ENCODE measurements at places on chromosomes 5 and 9. TPM values are rescaled to one million over a fixed set of nuclear protein-coding genes. Genes with fewer than 3 reads are reported as not detected.
A peak's percentile ranks its signal among the peaks of the same experiment; 100 is the strongest.

THOC3 gene
- total RNA-seq: 63.3 TPM

TYRP1 gene
- total RNA-seq: 0.80 TPM

GRCh38 chr9:107387409-107387808, 102.2 kb downstream of the KLF4 start:
- H3K36me3 ChIP-seq: no peaks in the 10 kb centered on the region
- H3K4me1 ChIP-seq: peaks cover 24% of the 10 kb centered on the region

DNA sequence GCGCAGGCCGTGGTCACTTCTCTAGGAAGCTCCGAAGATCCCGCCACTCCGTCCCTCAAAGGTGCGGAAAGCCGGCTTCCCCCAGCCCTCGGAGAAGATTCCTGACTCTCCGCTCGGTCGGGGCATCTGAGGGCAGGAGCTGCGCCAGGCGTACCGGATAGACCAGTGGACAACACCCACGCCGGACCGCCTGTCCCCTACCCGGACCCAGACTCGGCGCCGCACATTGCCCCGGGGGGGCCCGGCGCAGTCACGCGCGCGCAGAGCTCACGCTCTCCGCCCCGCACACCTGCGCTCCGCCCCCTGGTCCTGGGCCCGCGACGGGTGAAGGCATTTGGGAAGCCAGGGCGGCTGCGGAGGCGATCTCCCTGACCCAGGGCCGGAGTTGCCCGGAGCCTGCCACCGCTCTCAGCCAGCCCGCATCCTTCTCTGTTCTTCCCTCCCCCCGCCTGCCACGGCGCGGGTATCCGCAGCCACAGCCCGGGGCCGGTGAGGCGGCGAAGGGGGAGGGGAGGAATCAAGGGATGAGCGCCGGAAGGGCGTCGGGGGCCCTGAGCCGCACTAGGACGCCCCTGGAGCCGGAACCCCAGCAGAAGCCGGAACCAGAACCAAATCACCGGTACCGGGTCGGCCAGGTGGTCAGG, 448 bp downstream of the RELL2 start:
- no peaks in the 10 kb centered on the region for H3K27me3 ChIP-seq
- peak; percentile 10 for DNase-seq
- peaks cover 13% of the 10 kb centered on the region for H3K4me1 ChIP-seq

- no peak overlapping the region for H3K4me3 ChIP-seq
- no peak overlapping the region for H3K27ac ChIP-seq
- no peaks in the 10 kb centered on the region for H3K36me3 ChIP-seq
These were observed 37.0 kb downstream of the SYK start for GRCh38 chr9:90838581-90839154.

- H3K36me3 ChIP-seq: no peaks in the 10 kb centered on the region
- H3K27ac ChIP-seq: no peak within 1 kb of the TSS
- no peaks in the 10 kb centered on the region for H3K27me3 ChIP-seq
These were observed at the start of gene SLCO4C1 for GRCh38 chr5:102296178-102296817. TSS of gene SLCO4C1 (minus strand) at chr5:102296284. CDS start at chr5:102296262, 22 bp downstream.

- H3K4me1 ChIP-seq: no peaks in the 10 kb centered on the region
- DNase-seq: no peak
- no peak overlapping the region for H3K27ac ChIP-seq
These were observed 107.3 kb upstream of the DAPK1 start for GRCh38 chr9:87390361-87390760.

PKN3 gene
- 4.4 TPM for total RNA-seq

CYLC2 gene
- not detected for total RNA-seq

GRCh38 chr9:130110596-130111021, 56.9 kb downstream of the GPR107 start:
- H3K27ac ChIP-seq: peak overlapping the region; percentile 51
- no peaks in the 10 kb centered on the region for H3K4me1 ChIP-seq
- no peaks in the 10 kb centered on the region for H3K27me3 ChIP-seq
- no peak overlapping the region for H3K4me3 ChIP-seq

DNA sequence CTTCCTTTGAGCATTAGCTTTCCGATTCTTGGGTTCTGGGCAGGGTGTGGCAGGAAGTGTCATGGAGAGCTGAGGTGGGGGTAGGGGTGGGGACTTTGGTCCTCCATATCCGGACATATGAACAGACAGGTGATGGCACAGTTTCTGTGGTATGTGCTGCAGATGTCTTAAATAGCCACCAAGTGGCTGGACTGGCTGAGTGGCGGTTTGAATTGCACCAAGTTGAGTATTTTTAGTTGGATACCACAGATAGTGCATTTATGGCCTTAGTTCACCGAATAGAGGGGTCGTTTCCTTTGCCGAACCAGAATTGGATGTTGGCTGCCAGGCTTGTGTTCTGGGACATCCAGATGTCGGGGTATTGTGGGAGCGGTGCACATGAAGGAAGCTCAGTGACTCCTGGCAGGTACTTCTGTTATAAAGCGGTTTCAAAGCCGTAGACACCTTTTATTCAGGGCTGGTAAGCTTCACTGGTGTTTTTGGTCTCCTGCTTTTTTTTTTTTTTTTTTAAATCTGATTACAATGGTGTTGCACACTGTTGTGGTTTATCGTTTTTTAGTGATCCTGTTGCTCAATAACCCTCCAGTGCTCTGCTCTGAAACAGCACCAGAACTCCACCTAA, 15.1 kb upstream of the TNFAIP8 start:
- H3K4me1 ChIP-seq: no peaks in the 10 kb centered on the region
- no peaks in the 10 kb centered on the region for H3K27me3 ChIP-seq
- no peak overlapping the region for H3K4me3 ChIP-seq
- no peak for DNase-seq

DNA sequence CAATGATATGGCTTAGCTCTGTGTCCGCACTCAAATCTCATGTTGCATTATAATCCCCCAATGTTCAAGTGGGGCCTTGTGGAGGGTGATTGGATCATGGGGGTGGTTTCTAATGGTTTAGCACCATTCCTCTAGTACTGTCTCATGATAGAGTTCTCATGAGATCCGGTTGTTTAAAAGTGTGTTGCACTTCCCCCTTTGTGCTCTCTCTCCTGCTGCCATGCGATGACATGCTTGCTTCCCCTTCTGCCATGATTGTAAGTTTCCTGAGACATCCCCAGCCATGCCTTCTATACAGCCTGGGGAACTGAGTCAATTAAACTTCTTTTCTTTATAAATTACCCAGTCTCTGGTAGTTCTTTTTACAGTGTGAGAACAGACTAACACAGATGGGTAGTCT, 427.1 kb downstream of the CHSY3 start:
- H3K4me1 ChIP-seq: no peaks in the 10 kb centered on the region
- no peaks in the 10 kb centered on the region for H3K27me3 ChIP-seq
- no peak for DNase-seq
- H3K4me3 ChIP-seq: no peak overlapping the region
- no peak overlapping the region for H3K27ac ChIP-seq
- H3K36me3 ChIP-seq: no peaks in the 10 kb centered on the region

DNA sequence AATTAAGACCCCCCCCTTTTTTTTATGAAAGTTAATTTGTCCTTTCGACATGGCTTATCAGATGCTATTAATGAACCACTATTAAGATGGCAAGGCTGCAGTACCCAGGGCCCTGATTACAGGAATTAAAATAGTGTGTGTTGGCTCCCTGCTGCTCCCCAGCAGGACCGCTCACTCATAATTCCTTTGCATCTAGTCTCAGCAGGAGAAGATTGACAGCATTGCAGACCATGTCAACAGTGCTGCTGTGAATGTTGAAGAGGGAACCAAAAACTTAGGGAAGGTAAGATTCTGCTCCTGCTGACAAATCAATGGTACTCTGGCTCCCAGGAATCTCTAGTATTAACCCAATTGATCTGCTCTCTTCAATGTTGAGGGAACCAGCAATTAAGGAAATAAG, 61.0 kb downstream of the STX17 start:
- no peaks in the 10 kb centered on the region for H3K4me1 ChIP-seq
- H3K4me3 ChIP-seq: no peak overlapping the region
- H3K27me3 ChIP-seq: no peaks in the 10 kb centered on the region
- no peak for DNase-seq
- H3K27ac ChIP-seq: no peak overlapping the region

DNA sequence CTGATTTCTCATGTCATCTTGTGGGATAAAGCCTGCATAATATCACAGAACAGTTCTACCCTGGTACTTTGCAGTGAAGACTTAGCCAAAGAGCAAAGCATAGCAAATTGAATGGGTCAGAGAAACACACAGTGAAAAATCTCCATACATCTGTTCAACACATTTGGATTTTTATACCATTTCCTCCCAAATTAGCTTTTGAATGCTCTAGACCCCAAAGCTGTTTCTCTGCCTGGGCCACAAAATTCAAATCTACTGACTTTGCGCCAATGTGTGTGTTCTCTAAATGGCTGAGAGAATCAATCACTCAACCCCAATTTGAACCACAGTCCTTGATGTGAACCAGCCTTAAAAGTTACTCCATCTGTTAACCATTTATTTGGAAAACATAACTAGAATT, 236.9 kb upstream of the NFIL3 start:
- no peak for DNase-seq
- H3K36me3 ChIP-seq: no peaks in the 10 kb centered on the region
- no peak overlapping the region for H3K4me3 ChIP-seq
- H3K4me1 ChIP-seq: no peaks in the 10 kb centered on the region

- H3K27me3 ChIP-seq: no peaks in the 10 kb centered on the region
- H3K4me1 ChIP-seq: no peaks in the 10 kb centered on the region
- no peaks in the 10 kb centered on the region for H3K36me3 ChIP-seq
- DNase-seq: no peak
- no peak overlapping the region for H3K4me3 ChIP-seq
- H3K27ac ChIP-seq: no peak overlapping the region
These were observed 17.3 kb downstream of the PTGES start for GRCh38 chr9:129735546-129735945.

DNA sequence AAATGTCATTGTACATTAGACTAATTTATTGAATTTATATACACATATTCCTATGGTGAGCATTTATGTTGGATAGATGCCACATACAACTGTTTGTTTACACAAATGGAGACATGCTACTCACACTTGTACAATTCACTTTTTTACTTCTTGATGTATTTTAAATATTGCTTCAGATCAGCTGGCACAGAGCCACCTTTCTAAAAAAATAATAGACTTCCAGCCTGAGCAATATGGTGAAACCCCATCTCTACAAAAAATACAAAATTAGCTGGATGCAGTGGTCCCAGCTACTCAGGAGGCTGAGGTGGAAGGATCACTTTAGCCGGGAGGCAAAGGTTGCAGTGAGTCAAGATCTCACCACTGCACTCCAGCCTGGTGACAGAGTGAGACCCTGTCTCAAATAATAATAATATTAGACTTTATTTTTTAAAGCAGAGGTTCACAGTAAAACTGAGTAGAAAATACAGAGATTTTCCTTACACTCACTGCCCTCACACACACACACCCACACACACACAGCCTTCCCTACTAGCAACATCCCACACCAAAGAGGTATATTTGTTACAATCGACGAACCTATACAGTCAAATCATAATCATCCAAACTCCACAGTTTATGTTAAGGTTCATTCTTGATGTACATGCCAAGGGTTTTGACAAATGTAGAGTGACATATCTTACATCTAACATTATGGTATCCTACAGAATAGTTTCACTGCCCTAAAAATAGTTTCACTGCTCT, 16.5 kb upstream of the ADRB2 start:
- no peak overlapping the region for H3K27ac ChIP-seq
- no peaks in the 10 kb centered on the region for H3K36me3 ChIP-seq
- H3K27me3 ChIP-seq: no peaks in the 10 kb centered on the region
- no peaks in the 10 kb centered on the region for H3K4me1 ChIP-seq

DNA sequence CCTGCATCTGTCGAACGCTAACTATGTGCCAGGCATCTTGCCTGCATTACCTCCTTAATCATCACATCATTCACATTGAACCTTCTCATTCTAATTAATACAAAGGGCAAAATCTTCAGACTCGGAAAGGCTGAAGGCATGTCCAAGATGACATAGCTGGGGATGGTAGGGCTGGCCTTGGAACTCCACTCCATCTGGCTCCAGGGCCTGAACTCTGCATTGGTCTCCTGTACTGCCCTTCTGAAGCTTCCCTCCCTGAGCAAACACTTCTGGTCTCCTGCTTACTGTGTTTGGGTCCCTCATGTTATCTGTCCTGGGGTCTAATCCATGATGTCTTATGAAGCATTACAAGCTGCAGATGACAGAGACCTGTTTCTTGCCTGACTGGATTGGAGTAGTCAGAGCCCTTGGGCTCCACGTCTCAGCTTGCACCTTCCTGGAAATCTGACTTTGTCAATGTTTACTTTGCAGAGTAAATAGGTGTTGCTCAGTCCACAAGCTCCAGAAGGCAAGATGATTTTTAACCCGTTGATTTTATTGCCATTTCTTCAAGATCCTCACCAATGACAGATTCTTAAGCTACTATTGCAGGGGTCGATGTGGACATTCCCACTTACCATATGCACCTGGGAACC, 106.1 kb downstream of the GALNT10 start:
- no peak overlapping the region for H3K4me3 ChIP-seq
- H3K4me1 ChIP-seq: peaks cover 4% of the 10 kb centered on the region
- DNase-seq: peak; percentile 75
- no peaks in the 10 kb centered on the region for H3K36me3 ChIP-seq

DNA sequence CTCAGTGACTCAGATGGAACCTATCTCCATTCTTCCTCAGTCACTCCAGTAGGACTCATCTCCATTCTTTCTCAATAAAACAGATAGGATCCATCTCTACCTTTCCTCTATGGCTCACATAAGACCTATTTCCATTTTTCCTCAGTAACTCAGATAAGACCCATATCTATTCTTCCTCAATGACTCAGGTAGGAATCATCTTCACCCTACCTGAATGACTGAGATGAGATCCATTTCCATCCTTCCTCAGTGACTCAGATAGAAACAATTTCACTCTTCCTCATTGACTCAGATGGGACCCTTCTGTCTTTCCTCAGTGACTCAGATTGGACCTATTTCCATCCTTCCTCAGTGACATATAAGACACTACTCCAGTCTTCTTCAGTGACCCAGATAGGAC, 165.1 kb downstream of the FBXO4 start:
- H3K4me1 ChIP-seq: no peaks in the 10 kb centered on the region
- H3K27me3 ChIP-seq: no peaks in the 10 kb centered on the region
- no peak for DNase-seq
- no peaks in the 10 kb centered on the region for H3K36me3 ChIP-seq
- H3K27ac ChIP-seq: no peak overlapping the region
- no peak overlapping the region for H3K4me3 ChIP-seq
